Mesothelial cell of epicardium (in vitro differentiated cells): ENCODE measurements at places on chromosomes 16 and 17.

DNA sequence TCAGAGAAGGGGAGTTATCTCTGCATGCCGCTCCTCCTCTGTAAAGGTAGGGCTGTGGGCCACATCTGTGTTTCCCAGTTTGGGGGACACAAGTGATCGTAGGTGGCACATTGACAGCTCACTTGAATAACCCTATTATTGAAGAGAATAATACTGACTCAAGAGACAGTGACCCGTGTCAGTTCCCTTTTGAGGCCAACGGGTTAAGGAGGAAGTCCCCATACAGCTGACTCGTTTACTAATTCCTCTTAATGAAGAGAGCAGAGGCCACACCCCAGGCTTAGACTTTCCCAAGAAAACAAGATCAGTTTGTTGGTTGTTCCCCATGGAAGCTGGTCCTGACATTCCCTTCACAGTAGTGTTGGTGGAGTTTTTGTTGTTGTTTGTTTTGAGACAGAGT, 33.0 kb downstream of the IL4R start:
- DNase-seq = no peak

- no peak for DNase-seq
Observed at GRCh38 chr17:6894206-6894528, 62.6 kb upstream of the TEKT1 start.

GRCh38 chr16:2874912-2875362, 8.1 kb upstream of the FLYWCH2 start:
- DNase-seq = no peak

DNA sequence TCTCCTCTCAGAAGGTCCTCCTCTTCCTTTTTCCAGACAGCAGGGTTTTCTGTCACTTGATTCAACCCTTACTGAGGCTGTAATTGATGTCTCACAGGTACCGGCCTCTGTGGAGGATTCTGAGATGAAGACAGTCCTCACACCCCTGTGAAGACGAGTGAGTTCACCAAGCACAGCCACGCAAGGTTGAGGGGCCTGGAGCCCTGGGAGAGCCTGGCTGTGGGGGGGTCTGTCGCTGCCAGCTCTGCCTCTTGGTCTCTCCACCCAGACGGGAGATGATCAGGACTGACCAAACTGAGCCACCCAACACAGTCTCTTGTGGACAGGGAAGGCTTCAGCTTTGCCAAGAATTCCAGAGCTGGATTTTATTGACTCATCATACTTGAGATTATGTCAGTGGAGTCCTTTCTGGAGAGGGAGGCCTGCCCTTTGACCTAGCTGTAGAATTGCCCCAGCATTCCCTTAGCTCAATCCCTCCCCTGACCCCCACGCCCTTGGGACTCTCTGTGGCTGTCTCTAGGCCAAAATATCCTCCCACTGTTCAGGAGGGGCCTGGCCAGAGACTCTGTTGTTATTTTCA, 51.1 kb upstream of the CRHR1 start:
- DNase-seq = no peak

GRCh38 chr17:44653384-44653783, 2.9 kb upstream of the MEIOC start:
- DNase-seq = no peak

DNA sequence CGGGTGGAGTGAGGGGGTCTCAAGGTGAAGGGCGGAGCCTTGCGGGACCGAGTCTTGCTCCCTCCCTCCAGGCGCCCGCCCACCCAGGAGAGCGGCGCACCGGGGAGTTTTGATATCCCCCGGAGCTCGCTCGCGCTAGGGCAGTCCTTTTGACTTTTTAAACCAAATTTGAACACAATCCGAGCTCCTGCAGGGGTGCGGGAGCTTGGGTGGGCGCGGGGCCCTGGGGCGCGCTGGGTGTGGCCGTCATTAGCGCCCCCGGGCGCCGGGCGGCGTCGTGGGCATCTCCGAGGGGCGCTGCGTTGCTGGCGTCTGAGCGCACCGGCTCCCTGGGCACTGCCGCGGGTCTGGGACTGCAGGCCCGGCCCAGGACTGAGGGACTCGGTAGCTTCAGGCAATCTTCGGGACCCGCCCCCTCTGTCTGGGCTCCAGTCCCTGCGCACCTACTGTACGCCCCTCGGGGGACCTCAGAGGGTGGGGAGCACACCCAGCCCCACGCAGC, 10.9 kb downstream of the MAF start:
- DNase-seq = no peak

- peak; percentile 68 for DNase-seq
Observed at GRCh38 chr16:65122724-65123395, 997 bp upstream of the CDH11 start.

DNA sequence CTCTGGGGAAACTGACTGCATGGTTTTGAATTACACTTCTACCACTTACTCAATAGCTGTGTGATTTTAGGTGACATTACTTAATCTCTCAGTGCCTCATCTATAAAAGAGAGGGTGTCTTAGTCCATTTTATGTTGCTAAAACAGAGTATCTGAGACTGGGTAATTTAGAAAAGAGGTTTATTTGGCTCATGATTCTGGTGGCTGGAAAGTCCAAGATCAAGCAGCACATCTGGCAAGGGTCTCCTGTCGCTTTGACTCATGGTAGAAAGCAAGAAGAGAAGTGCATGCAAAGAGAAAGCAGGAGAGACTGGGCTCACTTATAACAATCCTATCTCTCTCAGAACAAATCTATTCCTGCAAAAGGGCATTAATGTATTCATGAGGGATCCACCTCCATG, 132.4 kb upstream of the IRX5 start:
- DNase-seq = no peak

DNA sequence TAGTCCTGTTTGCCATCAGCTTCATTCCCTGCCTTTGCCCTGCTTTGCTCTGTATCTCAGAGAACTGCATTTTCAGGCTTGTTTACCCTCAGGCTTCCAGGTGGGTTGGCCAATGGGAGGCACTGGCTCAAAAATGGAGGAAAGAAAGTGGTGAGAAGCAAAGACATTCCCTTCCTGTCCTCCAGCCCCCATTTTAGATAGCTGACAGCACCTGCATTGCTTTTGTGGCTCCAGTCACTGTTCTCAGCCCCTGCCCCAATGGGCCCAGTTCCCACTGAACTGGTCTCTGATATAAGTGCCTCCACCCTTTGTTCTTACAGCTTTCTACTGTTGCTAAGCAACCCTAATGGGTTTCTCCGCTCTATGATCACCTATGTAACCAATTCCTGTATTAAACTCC, 19.4 kb upstream of the SDK2 start:
- DNase-seq = no peak

GRCh38 chr16:56311208-56312027, 113.9 kb downstream of the AMFR start:
- no peak for DNase-seq

DNA sequence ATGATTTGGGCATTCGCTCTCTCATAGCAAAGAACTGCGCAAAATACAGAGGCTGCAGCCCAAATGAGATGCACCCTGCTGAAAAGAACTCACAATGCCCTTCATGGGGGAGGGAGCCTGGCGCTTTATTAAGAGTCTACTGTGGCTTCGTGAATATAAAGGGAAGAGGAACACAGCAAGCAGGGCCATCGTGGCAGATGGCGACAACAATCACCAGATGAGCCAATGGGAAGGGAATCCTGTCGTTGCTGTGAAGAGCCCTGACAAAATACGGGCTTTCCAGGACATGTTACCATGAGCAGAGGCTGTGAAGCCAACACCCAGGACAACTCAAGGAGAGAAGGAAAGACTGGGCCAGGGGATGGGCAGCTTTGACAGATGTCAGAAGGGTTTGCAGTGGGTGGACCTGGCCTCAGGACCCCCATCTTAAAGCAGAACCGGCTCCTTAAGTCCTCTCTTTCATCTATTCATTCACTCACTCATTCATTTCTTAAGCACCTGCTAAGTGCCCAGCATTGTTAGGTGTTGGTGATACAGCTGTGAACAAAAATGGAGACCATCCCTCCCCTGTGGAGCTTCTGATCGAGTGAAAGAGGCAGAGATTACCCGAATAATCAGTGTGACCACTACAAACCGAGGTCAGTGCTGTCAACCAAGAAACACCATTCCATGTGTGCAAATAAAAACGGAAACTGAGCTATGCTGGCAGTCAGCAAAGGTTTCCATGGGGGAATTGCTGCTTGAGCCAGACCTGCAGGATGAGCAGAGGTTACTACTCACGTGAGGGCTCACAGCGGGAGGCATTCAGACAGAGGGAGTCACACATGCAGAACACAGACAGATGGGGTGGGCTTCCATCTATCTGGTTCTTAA, 125.8 kb downstream of the DYNLRB2 start:
- no peak for DNase-seq

DNA sequence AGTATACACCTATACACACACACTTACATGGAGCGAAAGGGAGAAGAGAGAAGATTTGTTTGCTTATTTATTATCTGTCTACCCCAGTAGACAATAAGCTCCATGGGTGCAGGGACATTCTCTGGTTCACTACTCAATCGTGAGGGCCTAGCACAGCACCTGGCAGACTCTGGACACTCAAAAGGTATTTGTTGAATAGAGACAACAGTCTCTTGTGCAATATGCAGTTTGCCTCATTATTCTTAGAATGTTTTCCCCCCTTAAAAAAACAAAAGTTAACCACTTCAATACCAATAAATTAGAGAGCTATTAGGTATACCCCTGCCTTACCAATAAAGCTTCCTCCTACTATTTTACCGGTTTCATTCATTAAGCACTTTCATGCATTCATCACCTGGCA, 2.0 kb downstream of the AKAP10 start:
- DNase-seq = no peak

- DNase-seq = no peak
Observed at GRCh38 chr17:40348562-40349476, 15.7 kb downstream of the GJD3 start.

GRCh38 chr17:28702026-28702751, 9.5 kb downstream of the PROCA1 start:
- no peak for DNase-seq

DNA sequence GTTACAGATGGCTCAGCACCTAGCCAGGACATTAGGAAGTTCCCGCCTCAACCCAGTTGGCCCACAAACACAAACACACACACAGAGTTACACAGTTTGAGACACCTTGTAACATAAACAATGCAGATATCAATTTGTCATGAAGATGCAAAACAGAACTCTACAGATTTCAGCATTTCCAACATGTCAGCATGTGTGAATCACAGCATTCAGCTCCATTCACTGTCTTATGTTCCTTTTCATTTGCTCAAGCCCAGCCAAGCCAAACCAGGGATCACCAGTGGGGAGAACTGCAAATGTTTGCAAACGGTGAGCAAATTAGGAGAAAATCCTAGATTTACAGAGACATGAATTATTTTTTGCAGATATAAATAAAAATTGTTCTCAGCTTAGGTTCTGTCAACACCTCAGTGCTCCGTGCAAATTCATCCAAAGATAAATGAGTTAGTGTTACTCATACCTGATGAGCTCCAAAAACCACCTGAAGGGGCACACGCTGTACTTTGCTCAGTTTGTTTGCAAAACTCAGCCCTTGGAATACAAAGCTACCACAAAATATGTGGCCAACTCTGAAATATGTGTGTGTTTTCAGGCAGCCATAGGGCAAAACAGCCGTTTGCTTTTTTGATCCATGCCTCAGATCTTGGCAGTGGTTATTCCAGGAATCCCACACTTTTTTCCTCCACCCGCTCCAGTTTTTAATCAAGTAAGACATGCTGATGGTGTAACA, 16.3 kb upstream of the COX10 start:
- DNase-seq = no peak

GRCh38 chr17:65598746-65599145, 37.3 kb upstream of the AXIN2 start:
- DNase-seq = no peak

DNA sequence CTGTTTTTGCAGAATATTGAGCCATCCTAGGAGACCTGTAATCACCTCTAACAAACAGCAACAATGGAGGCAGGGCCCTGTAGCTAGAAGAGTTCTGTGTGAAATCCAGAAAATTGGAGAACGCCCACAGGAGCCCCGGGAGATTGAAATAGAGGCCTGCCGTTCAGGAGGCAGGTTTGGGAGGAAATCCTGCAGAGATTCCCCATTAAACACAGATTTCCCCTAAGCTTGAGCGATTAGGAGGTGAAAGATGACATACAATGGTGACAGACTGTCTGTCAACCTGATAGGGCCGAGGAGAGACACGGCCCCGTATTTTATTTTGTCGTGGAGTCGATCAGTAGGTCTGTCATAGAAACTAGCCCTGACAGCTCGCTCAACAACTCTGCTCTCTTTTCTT, 18.2 kb downstream of the CDK5RAP3 start:
- no peak for DNase-seq

DNA sequence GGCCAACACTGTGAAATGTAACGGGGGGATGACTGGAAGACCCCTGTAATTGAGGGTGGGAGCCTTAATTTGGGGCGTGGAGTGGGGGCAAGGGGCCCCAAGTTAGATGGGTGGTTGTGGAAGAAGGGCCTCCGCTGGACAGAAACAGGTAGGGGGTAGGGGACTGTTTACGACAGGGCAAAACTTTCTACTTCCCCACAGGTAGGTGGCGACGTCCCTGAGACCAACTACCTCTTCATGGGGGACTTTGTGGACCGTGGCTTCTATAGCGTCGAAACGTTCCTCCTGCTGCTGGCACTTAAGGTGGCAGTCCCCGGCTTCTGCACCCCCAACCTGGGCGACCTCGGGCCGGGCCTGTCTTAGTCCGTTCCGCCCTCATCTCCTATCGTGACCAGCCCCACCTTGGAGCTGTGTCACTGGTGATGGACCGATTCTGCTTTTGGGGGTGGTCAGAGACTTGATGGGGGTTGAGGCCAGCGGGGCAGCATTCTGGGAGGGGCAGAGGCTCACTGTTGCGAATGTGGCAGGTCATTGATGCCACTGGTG, 6.8 kb downstream of the PPP4C start:
- no peak for DNase-seq

DNA sequence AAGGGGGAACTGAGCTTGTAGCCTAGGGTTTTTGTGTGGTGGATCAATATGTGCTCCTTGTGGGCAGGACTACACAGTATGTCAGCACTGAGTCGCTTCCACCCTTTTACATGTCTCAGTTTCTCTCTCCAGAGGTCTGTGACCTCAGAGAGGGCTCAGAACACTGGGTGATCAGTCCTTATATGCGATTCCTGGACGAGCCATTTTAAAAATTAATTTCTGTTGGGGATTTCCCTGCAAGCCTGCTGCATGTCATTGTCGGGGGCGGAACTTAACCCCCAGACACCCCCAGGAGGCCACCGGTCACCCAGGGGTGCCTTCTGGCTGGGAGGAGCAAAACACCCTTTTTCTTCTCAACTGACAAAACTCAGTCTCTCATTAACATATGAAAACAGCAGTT, 14.1 kb downstream of the DHRS7B start:
- DNase-seq = no peak

- no peak for DNase-seq
Observed at GRCh38 chr17:72512649-72513556, 392.1 kb downstream of the SOX9 start.

GRCh38 chr17:9842057-9842758, 16.5 kb downstream of the GLP2R start:
- no peak for DNase-seq
